ENCODE measurements at places on chromosomes 12 and 14.

GRCh38 chr12:24396224-24396623 lies 446.8 kb upstream of the SOX5 start:
- no peak for DNase-seq

DNA sequence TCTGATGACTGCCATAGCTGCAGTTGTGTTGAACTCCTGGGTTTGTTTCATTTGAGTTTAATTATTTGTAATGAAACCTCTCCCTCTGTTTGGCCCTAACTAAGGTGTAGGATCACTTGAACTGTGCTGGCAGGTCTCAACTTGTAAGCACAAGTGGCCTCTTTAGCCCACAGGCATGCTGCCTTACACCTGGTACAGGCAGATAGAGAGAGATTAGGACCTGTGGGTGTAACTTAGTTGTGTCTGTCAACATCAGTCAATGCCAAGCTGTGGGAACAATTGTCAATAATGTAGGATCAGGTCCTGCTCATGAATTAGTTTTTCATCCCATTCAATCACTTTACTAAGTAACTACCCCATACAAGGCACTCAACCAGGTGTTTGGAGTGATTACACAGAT lies 263.0 kb upstream of the G2E3 start:
- no peak for DNase-seq

DNA sequence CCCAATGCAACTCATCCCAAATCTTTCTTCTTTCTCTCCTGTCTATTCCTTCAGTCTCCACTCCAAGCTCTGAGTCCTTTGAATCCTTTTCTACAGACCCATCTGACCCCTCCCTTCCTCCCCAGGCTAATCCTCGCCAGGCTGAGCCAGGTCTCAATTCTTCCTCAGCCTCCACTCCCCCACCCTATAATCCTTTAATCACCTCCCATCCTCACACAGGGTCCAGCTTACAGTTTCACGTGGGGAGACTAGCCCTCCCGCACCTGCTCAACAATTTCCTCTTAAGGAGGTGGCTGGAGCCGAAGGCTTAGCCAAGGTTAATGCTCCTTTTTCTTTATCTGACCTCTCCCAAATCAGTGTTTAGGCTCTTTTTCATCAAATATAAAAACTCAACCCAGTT lies 63.8 kb downstream of the MOK start:
- no peak for DNase-seq

DNA sequence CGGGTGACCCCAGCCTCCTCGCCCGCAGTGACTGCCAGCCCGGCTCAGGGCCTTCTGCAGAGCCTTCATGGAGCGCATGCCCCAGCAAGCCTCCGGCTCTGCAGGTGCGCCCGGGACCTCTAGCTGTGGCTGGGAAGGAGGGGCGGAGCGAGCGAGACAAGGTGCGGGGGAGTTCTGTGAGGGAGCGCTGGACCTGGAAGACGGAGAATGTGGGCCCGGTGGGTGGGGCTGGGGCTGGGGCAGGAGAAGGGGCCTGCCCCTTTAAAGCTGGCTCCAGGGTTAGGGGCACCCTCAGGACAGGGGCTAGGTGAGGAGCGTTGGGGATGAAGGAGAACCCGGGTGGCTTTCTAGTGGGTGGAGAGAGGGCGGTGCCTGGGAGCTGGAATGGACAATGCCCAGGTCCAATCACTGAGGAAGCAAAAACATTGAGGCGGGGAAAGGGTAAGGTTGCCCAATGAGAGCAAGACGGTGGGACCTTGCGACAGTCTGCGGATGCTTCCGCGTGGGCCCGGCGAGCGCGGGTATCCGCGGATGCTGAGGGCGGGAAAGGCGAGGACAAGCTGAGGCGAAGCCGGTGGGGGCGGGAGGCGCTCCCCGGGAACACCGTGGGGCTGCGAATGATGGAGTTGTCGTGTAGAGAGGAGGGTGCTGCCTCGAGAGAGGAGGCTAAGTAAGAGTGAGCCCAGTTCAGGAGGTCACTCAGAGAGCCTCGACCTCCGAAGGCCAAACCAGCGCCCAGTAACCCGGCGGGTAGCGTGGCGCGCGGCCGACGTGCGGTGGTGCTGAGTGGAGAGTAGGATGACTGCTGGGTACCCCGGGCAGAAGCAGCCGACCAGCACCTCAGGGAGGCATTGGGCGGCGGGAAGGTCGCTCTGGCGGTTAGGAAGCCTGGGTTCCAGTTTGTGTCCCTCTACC lies at the start of gene GLS2:
Gene GLS2 (minus strand): TSS at position 121 of the 915 bp plus-strand sequence. CDS start 43 bp downstream, at position 78.
- peak; percentile 71 for DNase-seq

- no peak for DNase-seq
Measured at GRCh38 chr12:969821-970220, 20.3 kb upstream of the RAD52 start.

GRCh38 chr12:86838711-86839110 lies 582.5 kb upstream of the MGAT4C start:
- DNase-seq, result no peak

DNA sequence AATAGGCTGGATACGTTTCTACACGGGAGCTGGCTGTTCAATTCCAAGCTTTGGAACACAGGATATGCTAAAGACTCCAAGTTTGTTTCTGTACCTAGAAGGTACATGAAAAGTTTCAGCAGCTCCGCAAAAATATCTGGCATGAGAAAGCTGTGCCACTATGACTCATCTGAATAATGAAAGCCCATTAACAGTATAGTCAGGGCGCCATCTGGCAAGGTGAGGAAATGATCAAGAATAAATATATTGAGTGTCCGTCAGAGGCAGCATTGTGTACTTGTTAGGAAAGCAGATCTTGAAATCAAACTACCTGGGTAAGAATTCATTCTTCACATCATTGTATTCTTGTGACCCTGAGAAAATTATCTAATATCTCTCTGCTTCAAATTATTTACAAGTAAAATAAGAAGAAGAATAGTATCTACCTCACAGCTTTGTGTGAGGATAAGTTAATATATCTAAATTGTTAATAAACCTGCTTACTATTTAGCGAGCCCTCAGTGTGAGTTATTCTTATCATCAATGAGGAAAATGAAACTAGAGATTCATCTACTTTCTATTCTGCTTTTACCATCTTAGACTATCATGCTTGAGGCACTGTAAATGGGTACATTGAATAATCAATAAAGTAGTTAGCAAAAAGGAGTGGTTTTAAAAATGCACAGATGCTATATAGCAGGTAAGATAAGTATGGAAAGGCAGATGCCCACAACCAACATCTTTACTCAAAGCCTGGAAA lies 53.5 kb downstream of the FSCB start:
- no peak for DNase-seq

- peak; percentile 8 for DNase-seq
Measured at GRCh38 chr14:105891631-105892452, 365.5 kb downstream of the TMEM121 start.

DNA sequence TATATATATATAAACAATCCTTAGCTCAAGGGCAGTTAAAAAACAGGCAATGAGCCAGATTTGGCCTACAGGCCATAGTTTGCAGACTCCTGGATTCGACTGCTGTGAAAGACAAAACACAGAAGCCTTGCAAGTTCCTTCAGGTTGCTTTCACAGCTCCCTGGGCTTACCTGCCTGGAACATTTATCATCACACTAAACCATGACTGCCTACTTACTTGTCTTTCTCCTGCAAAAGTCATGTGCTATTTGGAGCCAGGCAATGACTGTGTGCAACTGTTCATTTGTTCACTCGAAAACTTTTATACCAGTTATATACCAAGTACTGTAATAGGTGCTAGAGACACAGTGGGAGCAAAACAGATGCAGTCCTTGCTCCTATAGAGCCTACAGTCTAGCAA lies 2.2 kb upstream of the RPS6KA5 start:
- DNase-seq, result no peak

DNA sequence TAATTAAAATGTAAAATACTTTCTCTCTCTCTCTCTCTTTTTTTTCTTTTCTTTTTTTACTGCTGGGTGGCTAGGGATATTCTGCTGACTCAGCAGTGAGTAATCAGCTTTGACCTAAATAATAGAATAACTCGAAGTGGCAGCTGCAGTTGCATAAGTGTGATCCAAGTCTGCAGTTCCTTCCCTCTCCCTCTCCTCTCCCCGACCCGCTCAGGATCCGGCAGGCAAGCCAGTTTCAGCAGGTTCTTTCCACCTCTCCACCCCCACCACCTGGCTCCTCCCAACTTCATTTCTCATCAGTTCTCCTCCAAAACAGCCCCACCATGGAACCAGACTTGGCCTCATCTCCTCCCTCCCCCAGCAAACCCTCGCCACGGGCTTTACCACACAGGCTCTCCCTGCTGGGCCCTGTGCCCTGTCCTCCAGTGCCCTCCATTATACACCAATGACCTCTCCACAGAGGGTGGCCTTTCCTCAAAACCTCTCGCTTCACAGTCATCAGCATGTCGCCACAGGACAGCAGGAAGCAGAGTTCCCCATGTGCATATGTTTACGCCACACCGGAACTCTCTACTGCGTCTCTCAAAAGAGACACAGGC lies 22.4 kb downstream of the SLC7A8 start:
- no peak for DNase-seq
